ENCODE measurements at places on chromosomes 4 and X.

DNA sequence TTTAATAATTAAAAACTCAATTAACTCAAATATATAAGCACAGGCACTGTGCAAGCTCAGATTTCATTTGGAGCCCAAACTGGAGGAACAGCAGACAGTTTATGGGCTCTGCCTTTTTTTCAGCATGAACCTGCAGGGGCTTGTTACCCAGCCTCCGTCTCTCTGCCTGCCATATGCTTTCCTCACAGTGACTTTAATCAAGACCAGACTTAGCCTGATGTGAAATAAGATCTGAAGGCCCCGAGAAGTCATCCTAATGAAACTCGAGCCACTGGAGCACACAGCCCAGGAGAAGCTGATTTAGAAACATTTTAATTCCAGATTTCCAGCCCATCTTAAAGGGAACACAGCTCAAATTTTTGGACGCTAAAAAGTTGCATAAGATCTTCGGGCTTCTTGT is 55.6 kb downstream of the SPATA18 start:
- DNase-seq = no peak

DNA sequence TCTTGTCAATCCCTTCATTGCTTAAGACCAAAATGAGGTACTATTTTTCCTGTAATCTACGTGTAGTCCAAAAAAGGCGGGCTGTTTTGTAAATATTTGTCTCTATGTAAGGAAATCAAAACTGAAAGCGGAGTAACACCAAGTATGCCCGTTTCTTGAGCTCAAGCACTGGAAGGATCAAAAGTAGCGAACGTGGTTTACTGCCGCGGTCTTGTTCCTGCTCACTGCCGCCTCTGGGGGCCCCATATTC is 71.5 kb downstream of the AFF1 start:
- DNase-seq = no peak

DNA sequence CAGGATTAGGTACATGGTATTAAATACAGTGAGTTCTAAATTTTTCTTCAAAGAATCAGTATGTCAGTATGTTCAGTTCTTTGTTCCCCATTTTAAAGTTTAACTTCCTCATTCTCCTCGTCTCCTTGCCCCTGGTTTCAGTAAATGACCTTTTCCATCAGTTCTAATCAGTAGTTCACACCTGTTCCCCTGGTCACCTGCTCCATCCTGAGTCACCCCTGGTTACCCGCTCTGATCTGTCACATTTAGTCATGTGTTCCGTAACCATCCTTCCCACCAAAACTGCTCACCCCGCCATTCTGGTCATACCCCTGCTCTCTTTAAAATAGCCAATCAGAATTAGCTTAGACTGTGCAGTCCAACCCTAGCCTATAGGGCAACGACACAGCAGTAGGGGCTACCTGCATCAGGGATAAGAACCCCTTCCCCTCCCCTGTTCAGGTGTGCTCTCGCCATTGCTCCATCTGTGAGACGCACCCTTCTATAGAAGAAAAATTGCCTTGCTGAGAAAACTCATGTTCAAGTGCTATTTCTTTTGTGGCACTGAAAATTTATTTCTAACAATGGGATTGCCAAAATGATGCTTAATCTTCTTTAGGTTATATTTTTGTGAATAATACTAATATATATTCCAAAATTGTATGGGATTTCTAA is 181.3 kb downstream of the OR13H1 start:
- no peak for DNase-seq

- DNase-seq = no peak
These were observed 551.3 kb upstream of the TECRL start for GRCh38 chr4:64960516-64960915.

DNA sequence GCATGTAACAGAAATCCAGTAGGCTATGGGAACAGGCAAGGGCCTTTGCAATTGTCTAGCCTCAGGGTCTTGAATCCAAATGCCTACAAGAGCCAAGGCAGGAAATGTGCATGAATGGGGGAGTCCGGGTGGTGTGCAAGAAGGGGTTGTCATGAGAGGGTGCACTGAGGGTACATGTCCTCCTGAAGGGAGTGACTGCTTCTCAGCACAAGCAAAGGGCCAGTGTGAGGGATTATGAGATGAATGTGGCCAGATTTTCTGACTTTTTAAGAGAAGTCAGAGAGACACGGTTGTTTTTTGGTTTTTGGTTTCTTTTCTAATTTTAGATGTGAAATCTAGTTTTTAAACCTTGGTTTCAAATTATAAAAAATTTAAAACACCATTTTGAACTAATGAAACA is 76.5 kb upstream of the LSM6 start:
- DNase-seq = no peak
